AG08396 (cell line): ENCODE measurements at places on chromosomes 7 and 10.
A peak's percentile ranks its signal among the peaks of the same experiment; 100 is the strongest.

DNA sequence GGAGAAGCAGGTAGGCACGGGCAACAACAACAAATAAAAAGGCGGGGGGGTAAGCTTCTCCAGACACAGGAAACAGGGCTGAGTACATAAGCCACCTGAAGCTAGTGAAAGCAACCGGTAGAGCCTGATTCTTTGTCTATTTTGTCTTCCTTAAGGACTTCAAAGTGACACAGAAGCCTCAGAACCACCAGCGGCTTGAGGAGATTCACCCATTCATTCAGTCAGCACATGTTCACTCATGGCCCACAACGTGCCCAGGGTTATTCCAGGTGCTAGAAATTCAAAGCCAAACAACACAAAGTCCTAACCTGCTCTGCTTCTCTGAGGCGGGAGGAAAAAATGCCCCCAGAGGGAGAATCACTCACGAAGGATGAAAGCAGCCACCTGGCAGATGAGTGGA is 69.3 kb upstream of the C7orf33 start:
- DNase-seq: no peak

DNA sequence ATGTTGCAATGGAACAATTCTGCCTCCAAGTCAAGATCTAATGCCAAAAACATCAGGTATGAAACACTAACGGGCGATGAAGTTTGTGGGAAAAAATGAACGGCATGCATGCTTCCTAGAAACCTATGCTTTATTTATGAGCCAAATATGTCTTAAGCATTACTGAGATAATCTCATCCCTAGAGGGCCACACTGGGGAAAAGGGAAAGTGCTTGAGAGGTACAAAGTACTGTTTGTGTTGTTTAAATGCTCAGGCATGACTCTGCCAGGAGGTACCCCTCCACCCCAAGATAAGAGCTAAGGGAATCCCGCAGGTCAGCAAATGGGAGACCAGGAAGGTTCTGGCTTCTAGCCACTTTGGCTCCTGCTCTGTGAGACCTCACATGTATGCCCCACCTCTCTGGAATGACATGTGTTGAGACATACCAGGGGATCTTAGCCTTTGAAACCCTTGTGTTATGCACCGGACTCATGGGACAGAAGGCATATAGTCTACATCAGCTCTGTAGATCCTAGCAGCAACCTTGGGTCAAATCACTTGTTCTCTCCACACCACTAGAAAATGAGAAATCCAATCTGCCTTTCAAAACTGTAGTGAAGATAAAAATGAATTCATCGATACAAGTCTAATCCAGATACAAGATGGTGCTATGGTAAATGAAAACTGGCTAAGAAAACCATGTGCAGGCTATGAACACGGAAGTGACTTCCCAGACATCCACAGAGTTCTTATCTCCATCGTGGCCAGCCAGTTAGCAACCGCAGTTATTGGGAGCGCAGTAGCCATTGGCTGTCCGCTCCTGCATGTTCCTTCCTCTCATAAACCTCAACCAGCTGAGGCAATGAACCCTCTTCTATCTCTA is 61.0 kb downstream of the CREB3L2 start:
- DNase-seq: no peak

GRCh38 chr7:131431289-131431688 is 103.6 kb downstream of the MKLN1 start:
- peak; percentile 36 for DNase-seq

- no peak for DNase-seq
Measured at GRCh38 chr10:71512761-71513539, 116.2 kb downstream of the CDH23 start.

DNA sequence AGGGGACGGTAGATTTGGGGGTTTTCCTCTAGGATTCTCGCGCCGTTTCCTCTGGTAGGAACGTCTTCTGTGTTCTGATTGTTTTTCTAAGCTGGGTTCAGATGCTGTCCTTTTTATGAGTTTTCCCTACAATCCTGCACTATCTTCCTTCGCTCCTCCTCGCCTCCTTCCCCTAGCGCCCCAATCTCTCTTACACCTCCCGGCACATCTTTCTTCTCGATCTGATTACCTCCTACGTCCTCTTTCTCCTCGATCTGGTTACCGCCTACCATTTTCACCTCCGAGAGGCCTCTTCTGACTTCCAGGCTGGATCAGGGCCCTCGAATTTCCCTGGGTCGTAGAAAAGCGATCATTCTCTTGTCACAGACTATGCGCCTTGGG is 413 bp downstream of the BUD31 start:
- no peak for DNase-seq

- peak; percentile 69 for DNase-seq
Measured at GRCh38 chr7:107045980-107046379, 1.5 kb downstream of the PRKAR2B start.

GRCh38 chr10:73857446-73857845 is 16.9 kb downstream of the CAMK2G start:
- no peak for DNase-seq

- no peak for DNase-seq
Measured at GRCh38 chr7:69603351-69603750, 5.1 kb downstream of the AUTS2 start.

DNA sequence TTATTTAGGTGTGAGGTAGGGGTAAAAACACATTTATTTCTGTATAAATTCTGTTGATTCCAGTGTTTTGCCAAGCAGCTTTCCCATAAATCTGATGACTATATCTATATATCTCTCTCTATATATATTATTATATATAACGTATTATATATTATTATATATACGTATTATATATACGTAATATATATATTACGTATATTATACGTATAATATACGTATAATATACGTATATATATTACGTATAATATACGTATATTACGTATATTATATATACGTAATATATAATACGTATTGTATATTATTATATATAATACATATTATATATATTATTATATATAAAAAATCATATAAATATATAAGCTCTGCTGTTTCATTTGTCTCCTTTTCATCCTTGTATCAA is 163.5 kb downstream of the GPR158 start:
- DNase-seq: no peak

- DNase-seq: peak; percentile 8
Measured at GRCh38 chr7:10939237-10939910, 34.3 kb upstream of the PHF14 start.

GRCh38 chr10:30694518-30695228 is 65.1 kb upstream of the LYZL2 start:
- no peak for DNase-seq

DNA sequence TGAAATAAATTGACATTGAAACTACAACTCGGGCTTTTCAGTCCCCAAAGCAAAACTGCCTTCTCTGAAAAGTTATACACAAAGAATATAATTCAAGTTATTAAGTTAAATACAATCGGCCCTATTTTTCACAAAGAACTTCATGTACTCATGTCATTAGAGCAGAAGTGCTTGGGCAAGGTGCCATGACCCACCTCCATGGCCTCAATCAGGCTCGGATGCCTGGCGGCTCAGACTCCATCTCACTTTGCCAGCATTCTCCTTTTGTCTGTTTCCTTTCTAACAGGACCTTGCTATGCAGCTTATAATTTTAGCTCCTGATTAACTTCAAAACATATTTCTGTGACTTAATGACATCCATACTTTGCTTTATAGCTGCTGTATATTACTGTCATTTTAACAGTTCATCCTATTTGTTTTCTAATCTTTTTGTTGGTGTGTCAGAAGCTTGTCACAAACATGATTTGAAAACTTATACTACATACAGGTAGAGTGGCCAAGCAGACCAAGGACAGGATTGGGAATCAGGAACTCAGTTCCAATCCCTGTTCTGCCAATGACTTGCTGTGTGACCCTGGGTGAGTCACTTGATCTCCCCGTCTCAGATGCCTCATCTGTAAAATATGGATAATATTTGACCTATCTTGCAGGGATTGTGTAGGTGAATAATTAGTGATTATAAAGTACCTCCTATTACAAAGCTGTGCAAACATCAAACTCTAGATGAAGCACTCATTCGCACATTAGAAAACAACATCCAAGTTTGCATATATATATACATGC is 60.8 kb upstream of the ITGA8 start:
- DNase-seq: no peak

- DNase-seq: no peak
Measured at GRCh38 chr10:51086710-51087109, 12.4 kb downstream of the PRKG1 start.

- no peak for DNase-seq
Measured at GRCh38 chr7:149731207-149731955, 42.0 kb downstream of the ZNF467 start.

GRCh38 chr7:139709485-139709884 is 68.3 kb downstream of the HIPK2 start:
- peak; percentile 87 for DNase-seq

GRCh38 chr7:142868986-142869415 is 14.1 kb downstream of the EPHB6 start:
- no peak for DNase-seq

DNA sequence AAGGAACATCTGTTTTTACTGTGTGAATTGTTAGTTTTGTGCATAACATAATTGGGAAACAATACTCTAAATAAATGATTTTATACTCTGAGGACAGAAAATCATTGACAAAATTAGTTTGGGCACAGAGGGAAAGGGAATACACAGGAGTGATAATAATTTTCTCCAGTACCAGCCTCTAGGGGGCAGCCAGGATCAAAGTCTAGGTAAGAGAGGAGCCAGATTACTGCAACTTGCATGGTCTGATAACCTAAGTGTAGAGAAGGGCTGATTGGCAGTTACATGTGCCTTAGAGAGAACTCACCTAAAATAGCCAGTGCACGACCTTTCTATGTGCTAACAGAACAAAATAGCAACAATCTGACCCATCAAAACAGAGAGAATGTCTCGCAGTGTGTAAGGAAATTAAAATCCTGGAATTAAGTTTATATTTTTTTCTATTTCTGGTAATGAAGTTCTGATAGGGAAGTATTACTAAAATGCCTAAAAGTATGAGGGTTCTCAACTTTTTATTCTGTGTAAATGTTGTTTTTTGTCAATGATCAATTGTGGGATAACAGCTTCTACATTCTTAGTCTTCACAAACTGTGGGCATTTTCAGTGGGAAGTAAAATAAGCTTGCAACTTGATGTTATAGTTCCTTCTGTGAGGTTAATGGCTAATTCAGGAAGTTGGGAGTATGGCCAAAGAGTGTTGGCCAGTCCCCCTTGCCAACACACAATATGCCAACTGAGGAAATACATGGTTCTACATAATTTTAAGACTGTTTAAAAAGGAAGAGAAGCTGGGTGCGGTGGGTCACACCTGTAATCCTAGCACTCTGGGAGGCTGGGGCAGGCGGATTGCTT is 66.4 kb downstream of the EXOC6 start:
- peak; percentile 42 for DNase-seq

DNA sequence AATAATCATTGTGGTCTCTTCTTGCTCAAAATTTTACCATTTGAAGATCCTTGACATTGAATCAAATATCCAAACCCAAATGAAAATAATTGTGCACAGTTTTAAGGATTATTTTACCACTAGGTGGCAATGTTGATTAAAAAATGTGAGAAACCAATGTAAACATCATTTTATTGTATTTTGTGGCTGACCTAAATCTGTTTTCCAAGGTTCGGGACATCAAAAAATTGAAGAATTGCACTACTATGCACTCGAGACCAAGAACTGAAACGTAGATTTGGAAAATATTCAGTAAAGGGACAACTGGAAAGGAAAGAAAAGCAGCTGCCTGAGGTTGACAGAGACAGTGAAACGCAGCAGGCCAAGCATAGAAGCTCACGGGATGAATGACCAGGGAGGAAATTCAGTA is 259.3 kb downstream of the SNX13 start:
- no peak for DNase-seq

DNA sequence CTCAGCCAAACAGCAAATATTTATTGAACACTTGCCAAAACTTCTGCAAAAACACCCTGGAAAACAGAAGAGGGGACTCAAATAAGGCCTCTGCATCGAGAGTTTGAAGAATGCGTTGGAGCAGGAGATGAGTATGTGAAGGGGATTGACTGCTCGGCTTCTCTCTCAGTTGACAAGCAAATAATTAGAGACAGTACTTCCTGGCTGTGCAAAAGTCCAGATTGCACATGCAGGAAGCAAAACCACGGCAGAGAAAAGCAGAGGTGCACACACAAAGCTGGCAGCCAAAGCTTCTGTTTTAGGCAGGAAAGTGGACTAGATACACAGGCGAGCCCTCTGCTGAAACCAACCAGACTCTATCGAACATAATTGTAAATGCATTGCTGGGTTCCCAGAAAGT is 343.6 kb upstream of the MGMT start:
- DNase-seq: no peak

DNA sequence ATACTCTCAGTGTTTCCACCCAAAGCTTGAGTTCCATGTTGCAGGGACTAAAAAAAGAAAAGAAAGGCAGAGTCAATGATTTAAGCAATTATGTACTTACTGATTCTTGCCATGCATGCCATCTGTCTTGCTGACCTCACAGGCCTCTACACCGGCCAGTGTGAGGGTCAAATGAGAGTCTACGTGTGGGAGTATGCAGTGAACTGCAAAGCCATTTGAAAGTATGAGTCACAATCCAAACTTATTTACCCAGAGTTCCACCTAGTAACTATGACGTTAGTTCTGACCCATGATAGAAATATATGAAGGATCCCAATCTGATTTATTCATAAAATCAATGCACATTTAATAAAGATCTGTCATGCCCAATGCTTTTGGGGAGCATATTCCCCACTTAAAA is 26.5 kb downstream of the PDE1C start:
- no peak for DNase-seq

DNA sequence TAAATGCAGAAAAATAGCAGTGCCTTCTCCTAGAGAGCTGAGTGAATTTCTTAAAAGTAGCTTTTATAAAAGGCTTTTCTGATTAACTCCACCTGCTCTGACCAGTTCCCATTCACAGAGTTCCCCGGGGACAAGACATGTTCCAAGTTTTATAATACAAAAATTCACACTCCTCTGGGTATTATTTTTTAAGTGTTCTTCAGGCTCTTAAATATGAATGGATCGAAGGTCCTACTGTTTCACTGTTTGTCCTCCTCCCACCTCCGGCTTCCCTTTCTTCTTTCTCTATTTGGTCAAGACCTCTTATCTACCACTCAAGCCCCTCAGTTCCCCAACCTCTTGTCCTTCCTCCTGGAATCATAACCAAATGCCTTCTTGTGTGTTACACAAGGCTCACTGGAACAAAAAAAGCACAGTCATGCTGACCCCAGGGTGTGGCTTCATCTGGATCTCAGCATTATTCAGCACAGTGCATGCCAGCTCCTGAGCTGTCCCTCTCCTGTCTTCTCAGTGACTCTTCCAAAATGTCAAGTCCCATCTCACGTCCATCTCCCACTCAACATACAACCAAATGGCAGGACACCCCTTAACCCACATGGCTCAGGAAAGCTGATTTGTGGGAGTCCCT is 222.4 kb downstream of the SORCS1 start:
- no peak for DNase-seq
